ENCODE measurements at places on chromosomes 2 and 18.

- peak; percentile 71 for DNase-seq
Measured at GRCh38 chr2:58448065-58448507, 207.0 kb upstream of the FANCL start.

DNA sequence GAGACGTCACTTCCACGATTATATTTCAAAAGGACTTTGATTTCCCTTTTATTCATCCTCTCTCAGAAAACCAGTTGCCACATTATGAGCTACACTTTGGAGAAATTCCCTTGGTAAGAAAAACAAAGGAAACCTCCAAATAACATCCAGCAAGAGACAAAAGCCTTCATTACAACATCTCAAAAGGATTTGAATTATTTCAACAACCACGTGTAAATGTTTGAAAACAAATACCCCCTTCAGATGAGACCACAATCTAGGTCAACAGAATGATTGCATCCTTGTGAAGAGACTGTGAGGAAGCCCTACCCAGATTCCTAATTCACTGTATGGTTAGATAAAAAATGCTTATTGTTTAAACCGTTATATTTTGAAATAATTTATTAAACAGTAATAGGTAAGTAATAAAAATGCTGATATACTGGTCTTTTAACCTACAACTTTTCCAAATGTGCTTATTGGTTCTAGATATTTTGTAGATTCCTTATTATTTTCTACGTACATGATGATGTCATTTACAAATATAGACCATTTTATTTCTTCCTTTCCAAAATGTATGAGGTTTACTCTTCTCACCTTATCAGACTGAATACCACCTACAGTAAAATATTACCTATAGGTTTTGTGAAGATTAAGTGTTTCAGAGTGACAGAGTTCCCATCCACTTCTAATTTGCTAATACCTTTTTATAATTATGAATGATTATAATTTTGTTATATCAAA is 922.7 kb upstream of the CHAC2 start:
- no peak for DNase-seq

GRCh38 chr2:207064128-207064690 is 101.5 kb downstream of the KLF7 start:
- DNase-seq, result no peak

GRCh38 chr2:134944975-134945374 is 26.4 kb downstream of the CCNT2 start:
- no peak for DNase-seq

DNA sequence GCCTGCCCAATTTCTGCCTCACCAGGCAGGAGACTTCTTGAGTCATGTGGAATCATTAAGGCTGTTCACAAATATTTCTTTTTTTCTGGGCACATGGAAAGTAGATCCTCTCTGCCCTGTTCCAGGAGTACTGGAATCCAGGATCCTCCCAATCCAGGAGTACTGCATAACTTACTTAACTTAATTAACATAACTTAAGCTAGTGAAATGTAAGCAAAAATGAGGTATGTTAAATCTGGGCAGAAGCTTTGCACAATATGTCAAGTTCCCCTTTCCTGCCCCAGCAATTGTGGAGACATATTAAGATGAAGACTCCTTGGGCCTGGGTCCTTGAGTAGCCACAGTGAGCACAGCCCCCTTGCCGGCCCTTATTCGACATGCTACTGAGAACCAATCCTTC is 3.2 kb downstream of the CD207 start:
- DNase-seq, result no peak

- DNase-seq, result peak; percentile 66
Measured at GRCh38 chr2:25279091-25279651, 62.6 kb downstream of the DNMT3A start.

GRCh38 chr2:212360068-212360460 is 178.5 kb downstream of the ERBB4 start:
- DNase-seq, result no peak

DNA sequence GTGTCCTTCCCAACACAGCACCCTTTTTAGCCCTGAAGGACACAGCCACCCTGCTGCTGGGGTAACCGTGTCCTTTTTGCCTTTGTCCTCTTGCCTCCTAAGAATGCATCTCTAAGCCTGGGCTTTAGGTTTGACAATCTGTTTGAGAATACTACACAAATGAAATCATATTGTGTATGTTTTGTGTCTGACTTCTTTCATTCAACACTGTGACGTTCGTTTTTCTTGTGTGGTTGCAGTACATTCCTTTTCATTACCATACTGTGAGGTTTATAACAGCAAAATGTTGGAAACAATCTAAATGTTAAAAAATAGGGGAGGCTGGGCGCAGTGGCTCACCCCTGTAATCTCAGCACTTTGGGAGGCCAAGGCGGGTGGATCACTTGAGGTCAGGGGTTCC is 11.2 kb downstream of the ASPRV1 start:
- no peak for DNase-seq

DNA sequence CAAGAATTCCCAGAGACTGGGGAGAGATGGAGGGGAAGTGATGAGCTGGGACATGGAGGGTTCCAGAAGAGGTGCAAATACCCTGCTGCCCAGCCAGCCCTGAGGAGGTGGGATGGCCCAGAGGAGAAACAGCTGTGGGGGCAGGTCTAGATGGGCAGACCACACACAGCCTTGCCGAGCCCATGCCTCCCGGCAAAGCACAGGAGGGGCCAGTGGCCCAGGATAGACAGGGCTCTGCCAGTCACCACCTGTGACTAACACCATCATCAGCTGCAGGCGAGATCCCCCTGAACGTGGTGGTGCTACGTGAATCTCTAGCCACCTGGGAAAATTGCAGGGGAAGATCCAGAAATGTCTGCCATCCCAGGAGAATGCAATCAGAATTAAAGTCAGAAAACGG is 39.4 kb downstream of the SCTR start:
- DNase-seq, result no peak

- DNase-seq, result no peak
Measured at GRCh38 chr2:160142472-160142871, 57.6 kb downstream of the ITGB6 start.

DNA sequence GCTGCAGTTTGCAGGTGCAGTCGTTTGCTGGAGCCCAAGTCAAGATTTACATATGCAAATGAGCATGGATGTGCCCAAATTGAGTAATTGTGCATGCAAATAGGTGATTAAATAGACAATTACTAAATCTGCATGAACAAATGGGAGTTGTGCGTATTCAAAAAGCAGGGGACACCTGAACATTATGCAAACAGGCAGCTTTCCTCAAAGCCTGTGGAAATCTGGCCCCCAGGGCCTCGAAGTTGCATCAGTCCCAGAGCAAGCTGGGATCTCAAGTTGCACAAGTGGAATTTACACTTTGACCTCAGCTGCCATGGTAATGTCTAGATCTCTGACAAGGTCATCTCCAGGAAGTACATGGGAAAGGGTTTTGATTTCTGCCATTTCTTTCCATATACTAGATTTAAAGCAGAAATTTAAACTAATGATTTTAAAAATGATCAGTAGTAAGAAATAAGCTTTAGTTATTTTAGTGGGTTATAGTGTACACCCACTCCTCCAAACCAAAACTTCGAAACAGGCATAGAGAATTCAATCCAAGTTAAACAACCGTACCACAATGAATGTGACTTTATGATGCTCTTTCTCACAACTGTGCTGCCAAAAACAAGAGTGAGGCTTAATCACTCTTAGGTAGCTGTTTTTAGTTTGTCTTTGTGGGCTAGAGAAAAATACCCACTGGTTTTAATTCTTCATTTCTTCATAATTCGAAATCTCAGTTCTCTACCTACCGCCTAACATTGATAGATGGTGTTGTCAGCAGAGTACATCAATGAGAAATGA is 110.7 kb downstream of the RND3 start:
- no peak for DNase-seq

DNA sequence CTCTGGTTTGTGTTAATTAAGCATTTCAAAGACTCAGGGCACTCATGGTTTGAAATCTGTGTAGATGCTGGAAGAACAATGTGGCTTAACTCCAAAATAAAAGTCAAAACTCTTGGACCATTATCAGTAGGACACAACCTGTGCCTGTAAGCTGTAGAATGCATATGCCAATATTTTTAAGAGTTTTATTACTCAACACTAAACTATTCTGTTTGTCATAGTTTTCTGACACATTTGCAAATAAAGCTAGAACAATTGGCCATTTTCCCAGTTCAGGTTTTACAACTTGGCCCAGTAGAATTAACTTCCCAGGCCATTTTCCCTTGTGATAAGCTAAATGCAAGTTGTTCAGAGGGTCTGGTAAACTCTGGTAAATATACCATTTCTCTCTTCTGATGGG is 713.1 kb downstream of the CBLN2 start:
- DNase-seq, result no peak

GRCh38 chr18:48924630-48925490 is 25.9 kb downstream of the SMAD7 start:
- peak; percentile 26 for DNase-seq

Measured in right hindlimb (tissue), 1 donor.